ENCODE measurements at places on chromosomes 13 and 19.

GRCh38 chr19:40623403-40624251 is 22.5 kb downstream of the LTBP4 start:
- DNase-seq, result no peak

- DNase-seq, result no peak
Measured at GRCh38 chr13:41268764-41269163, 5.4 kb upstream of the MTRF1 start.

GRCh38 chr19:3620145-3620816 is 6.3 kb downstream of the CACTIN start:
- no peak for DNase-seq

DNA sequence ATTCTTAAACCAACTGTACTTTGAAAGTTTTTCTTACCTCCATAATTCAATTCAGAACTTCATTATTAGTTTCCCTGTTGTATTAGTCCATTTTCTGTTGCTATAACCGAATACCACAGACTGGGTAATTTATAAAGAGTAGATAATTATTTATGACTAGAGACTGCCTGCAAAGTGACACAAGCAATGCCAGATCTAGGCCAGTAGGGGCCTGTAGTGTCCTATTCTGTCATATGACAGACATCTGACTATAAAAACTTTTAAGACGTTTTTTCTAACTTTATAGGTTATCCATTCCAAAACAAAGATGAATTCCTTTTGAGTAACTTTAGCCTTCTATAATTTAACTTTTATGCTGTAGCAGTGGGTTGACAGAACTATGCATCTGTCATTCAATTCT is 2783.8 kb downstream of the PCDH9 start:
- DNase-seq, result no peak

- no peak for DNase-seq
Measured at GRCh38 chr19:21694171-21694906, 73.0 kb downstream of the ZNF100 start.

- DNase-seq, result no peak
Measured at GRCh38 chr13:40784540-40784939, 4.9 kb upstream of the SLC25A15 start.

DNA sequence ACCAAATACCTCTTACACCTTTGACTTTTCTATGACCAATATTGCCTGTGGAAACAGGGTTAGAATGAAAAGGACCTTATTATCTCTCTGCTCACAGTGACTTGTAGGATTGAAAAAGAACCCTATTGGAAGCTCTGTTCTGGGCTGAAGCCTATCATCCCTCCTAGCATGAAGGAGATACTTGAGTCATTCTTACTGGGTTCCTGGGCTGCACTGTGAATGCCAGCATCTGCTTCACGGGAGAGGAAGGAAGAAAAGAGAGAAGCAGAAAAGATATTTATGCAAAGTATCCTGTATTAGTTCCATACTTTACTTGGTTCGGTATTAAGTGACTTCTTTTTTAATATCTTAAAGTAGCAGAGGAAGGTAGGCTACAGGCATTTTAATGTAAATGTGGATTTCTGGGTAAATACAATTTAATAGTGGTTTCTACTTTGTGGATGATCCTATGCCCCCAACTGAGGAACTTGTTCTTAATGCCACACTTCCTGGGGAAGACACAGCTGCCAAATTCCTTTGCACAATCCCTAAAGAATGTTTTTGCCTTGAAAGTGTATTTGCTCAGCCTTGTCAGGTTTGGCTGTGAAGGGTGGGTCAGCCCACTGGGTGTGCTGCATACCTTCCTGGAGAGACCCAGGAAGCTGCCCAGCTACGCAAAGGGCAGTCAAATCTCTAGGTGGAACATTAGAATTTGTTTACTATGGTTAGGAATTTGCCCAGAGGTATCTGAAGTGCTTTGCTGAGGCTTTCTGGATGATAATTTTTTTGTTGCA is 13.7 kb upstream of the SCEL start:
- DNase-seq, result no peak
